Cortex of kidney (tissue), 1 donor: ENCODE measurements at places on chromosomes 1 and 21.

DNA sequence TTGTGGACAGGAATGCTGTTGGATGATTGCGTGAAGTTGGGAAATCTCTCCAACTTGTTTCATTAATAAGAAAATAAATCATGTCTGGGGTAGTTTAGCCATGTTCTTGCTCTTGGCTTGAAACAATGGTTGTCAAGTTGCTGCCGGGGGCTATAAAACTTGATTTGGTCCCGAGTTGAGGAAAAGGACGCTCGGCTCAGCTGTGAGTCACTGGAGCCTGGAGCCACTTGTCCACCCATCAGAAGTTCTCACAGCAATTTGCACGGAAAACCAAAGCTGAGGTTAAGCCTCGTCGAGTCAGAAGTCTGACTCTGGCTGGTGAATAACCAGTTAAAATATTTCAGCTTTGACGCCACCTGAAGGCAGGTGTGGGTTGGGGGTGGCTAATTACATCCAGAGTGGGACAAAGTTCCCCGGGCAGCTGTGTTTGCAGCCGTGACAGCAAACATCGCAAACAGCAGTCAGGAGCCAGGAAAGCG lies 19.7 kb upstream of the RIPK4 start:
- DNase-seq = no peak

- no peak for DNase-seq
These were observed 15.3 kb downstream of the SEMA6C start for GRCh38 chr1:151130987-151131586.

DNA sequence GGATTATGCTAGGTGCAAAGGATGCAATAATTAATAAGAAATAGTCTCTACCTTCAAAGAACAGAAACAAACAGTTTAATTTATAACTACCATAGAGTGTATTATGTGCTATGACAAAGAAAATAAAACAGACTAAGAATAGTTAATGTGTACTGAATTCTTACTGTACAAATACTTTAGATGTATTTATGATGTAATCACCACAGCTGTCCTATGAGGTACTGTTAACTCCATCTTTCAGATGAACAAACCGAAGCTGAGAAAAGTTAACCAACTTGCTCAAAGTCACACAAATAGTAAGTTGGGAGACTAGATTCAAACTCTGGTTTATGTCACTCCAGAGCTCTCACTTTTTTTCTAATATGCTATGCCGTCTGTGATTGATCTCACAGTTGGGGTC lies 77.0 kb upstream of the FGGY start:
- DNase-seq = no peak

GRCh38 chr1:197770243-197770642 lies 5.0 kb downstream of the DENND1B start:
- no peak for DNase-seq

DNA sequence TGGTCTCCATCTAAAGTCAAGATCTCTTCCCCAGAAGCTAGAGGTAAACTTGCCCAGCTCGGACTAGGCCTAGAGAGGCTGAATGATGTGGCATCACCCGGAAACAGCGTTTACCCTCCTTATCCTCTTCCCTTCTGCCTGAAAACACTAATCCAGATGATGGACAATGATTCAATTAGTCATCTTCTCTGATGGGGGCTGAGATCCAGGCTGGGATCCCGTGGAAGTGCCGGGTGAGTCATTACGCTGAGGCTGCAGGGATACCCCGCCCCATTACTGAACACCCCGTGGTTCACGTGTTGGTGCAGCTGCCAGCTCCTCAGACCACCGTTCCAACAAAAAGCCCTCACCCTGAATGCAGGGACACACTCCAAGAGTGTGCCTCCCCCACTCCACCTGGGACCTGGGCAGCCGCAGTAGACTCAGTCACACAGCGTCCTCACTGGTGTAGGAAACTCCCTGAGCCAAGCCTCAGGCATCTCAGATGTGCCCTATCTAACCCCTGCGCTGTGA lies 2.0 kb downstream of the S100A6 start:
- no peak for DNase-seq

DNA sequence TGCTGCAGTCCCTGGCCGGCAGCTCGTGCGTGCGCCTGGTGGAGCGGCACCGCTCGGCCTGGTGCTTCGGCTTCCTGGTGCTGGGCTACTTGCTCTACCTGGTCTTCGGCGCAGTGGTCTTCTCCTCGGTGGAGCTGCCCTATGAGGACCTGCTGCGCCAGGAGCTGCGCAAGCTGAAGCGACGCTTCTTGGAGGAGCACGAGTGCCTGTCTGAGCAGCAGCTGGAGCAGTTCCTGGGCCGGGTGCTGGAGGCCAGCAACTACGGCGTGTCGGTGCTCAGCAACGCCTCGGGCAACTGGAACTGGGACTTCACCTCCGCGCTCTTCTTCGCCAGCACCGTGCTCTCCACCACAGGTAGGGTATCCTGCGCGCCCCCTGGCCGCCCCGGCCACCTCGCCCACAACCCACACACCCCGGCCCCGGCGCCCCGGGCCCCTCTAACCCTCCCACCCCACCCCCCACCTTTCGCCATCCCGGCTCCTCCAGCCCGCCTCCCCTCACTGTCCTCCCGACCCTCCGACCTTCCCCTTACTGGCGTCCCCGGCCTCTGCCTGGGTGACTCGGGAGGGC lies 352 bp downstream of the KCNK1 start:
- DNase-seq = no peak

DNA sequence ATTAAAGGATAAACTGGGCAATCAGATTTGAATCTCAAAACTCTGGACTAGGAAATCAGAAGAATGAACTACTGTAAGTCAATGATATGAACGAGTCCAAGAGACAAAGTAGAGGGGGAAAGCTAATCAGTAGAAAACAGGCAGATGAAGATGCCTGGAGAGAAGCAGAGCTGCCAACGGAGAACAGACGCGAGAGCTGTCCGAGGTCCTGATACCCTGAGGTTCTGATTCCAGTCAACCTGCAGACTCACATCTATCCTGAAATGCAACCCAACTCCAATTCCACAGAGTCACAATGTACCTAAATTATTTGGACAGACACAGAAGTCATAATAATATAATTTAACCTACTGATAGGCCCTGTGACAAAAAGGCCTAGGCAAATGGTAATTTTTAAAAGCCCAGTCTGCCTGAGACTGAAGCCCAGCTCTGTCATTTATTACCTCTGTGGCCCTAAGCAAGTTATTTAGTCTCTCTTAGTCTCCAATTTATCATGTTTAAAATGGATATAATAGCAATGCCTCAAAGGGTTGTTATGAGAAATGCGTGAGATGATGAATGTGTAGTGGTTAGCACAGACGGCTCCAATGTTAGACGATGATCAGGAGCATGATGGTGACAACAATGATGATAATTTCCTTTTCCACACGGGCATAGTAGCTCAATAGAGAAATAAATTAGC lies 33.4 kb downstream of the RGS7 start:
- DNase-seq = no peak

GRCh38 chr1:216740331-216740730 lies 17.1 kb upstream of the ESRRG start:
- no peak for DNase-seq

- no peak for DNase-seq
These were observed 122.2 kb downstream of the SIK1 start for GRCh38 chr21:43304621-43305335.

DNA sequence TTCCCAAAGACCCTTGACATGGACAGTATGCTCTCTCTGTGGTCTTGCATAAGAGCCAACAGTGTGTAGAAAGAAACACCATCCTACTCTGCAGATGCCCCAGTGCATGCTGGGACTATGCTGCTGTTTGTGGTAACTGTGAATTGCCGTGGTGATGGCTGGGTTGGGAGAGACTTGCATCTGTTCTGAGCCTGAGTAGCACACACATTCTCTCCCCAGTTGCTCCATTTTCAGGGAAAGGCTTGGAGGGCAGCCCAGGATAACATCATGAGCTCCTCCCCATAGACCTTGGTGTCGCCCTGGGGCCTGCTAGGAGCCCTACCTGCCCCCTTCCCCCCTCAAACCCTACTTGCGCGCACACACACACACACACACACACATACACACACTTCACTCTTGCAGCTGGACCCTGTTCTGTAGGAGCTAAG lies 120.9 kb upstream of the IPO9 start:
- DNase-seq = no peak

DNA sequence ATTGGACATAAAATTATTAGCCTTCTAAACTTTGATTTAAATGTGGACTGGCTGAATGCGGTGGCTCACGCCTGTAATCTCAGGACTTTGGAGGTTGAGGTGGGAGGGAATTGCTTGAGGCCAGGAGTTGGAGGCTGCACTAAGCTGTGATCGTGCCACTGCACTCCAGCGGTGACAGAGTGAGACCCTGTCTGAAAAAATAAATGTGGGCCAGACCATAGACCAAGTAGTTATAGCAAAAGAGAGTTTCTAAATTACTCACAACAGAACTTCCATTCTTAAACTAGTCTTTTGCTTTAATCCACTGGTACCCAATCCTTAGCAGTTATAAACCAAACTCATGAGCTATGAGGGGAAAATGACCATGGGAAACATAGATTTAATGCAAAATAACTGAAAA lies 35.2 kb downstream of the RAP1A start:
- no peak for DNase-seq

DNA sequence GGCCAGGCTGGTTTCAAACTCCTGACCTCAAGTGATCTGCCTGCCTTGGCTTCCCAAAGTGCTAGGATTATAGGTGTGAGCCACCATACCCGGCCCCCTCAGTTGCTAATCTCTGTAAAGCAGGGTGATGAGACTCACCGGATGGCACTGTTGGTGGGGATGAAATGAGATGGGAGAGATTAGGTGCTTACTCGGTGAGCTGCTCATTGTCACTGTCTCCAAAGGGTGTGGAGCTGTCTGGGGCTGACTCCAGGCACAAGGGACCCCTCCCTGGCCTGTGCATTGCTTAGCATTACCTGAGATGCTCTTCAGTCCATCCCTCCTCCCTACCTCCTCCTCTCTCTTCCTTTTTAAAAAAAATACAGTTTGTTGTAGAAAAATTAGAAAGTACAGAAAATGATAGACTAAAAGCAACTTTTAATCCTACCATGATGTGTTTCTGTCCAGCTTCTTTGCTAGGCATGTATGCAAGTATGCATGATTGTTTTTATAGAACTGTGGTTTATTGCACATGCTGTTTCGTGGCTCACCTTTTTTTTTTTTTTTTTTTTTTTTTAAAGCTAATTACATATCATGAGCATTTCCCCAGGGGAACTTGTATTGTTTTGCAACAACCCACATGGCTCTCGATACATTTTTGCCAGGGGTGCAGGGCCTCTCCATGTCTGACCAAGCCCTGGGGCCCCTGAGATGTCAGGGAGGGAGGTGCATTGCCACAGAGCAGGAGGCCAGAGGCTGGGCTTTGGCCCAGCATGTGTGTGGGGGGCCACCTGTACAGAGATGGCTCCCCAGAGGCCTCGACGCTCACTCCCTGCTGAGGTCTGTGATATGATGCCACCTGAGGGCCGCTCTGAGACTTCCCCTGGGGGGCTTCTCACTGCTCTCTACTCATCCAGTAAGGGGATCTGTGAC lies 55.4 kb downstream of the ARHGEF10L start:
- no peak for DNase-seq

DNA sequence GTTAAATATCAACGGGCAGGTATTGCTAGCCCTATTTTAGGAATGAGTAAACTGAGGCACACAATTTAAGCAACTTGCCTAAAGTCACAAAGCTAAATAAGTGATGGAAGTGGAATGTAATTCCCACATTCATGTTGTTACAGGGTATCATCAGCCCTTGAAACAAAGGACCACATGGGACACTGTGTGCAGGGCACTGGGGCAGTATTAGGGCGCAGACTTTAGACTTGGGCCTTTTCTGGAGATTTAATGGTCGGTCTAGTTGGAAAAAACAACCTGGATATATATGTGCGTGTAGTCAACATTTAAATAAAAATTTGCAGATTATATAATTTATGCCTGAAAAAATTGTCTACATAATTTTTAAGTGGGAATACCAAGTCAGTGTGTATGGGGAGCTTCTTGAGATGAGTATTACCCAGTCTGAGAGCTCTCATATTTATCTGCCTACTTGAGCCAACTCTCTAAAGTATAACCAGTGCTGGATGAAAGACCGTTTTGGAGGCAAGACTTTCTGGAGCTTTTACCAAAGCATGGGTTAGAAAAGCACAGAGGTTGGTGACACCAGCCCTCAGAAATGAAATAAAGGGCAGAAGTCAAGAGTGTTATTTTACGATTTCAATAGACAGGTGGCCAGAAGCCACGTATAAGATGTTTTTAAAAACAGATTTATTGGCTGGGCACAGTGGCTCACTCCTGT lies 1.6 kb downstream of the KDM1A start:
- DNase-seq = no peak

DNA sequence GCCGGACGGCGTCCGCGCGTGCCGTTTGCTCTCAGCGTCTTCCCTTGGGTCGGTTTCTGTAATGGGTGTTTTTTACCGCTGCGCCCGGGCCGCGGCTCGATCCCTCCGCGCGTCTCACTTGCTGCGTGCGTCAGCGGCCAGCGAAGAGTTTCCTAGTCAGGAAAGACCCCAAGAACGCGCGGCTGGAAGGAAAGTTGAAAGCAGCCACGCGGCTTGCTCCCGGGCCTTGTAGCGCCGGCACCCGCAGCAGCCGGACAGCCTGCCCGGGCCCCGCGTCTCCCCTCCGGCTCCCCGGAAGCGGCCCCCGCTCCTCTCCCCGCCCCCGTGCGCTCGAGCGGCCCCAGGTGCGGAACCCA lies 159.8 kb downstream of the RUNX1 start:
- DNase-seq = no peak

- DNase-seq = no peak
These were observed 12.0 kb upstream of the SLAMF1 start for GRCh38 chr1:160658814-160659193.

GRCh38 chr1:82177192-82177591 lies 376.5 kb downstream of the ADGRL2 start:
- DNase-seq = no peak

- DNase-seq = no peak
These were observed 27.0 kb upstream of the ABCG1 start for GRCh38 chr21:42191696-42192595.

GRCh38 chr1:228323401-228323800 lies 83.2 kb downstream of the TRIM11 start:
- no peak for DNase-seq

GRCh38 chr1:55164906-55165305 lies 50.3 kb downstream of the USP24 start:
- no peak for DNase-seq

DNA sequence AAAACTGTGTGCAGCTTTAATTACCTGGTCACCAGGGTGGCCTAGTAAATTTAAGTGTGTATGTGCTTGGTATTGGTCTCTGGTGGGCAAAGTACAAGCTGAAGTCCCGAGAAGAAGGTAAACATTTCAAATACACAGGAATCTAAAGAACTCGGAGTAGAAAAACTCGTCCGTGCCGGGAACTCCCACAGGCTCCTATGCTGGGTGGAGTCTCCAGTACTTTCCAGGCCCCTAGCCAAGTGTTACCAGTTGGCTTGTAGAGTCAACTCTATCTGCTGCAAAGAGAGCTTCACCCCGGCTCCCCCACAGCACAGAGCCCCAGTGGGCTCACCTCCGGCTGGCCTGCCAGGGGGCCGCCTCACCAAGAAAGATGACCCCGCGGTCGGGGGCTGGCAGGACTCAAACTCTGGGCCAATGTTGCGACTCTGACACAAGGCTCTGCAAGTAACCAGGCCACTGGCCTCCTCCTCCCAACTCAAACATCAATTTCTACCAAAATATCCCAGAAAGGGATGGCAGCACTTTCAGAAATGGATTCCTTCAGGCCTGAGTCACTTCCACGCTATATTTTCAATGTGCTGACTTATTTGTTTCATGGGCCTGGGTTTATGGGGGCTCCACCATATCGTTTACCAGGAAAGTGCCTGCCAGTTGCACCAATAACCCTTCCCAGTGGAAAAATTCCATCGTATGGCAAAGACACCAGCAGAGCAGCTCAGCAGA lies 73.9 kb downstream of the SLC66A1 start:
- no peak for DNase-seq

- DNase-seq = no peak
These were observed 11.3 kb downstream of the NCSTN start for GRCh38 chr1:160354388-160354985.

- DNase-seq = no peak
These were observed 29.5 kb downstream of the PLPPR5 start for GRCh38 chr1:98975113-98975512.
